ENCODE measurements at places on chromosomes 13 and 19.

- DNase-seq, result peak; percentile 75
Measured at GRCh38 chr13:80048802-80049201, 292.1 kb downstream of the SPRY2 start.

DNA sequence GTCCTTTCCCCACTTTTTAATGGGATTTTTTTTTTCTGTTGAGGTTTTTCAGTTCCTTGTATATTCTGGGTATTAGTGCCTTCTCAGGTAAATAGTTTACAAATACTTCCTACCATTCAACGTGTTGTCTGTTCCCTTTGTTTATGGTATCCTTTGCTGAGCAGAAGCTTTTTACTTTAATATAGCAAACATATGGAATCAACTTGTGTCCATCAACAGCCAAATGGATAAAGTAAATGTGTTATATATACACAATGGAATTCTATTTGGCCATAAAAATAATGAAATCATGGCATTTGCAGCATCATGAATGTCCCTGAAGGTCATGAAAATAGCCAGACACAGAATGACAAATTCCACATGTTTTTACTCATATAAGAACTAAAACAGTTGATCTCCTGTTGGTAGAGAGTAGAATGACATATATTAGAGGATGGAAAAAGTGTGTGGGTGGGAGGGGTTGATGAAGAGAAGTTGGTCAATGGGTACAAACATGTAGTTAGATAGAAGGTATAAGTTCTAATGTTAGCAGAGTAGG, 500.8 kb downstream of the SLITRK6 start:
- DNase-seq, result no peak

GRCh38 chr13:99978799-99979452, 2.7 kb upstream of the ZIC2 start:
- no peak for DNase-seq

- DNase-seq, result peak; percentile 10
Measured at GRCh38 chr19:46713781-46714443, 3.0 kb downstream of the PRKD2 start.

DNA sequence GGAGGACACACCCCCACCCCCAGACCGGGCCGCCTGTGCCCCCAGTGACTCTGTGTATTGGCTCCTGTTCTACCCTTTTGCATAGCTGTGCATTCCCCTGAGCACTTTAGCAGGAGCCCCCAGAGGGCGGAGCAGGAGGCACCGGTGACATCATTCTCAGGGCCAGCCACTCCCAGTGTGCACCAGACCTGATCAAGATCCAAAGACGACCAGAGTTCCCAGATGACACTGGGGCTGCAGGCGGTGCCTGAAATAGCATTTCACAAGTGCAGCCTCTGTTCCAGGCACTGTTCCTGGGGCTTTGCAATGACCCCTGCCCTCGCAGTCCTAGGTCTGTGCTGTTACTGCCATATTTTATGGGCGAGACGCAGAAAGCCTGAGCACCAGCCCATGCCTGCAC, 14.5 kb upstream of the PTPRS start:
- no peak for DNase-seq

DNA sequence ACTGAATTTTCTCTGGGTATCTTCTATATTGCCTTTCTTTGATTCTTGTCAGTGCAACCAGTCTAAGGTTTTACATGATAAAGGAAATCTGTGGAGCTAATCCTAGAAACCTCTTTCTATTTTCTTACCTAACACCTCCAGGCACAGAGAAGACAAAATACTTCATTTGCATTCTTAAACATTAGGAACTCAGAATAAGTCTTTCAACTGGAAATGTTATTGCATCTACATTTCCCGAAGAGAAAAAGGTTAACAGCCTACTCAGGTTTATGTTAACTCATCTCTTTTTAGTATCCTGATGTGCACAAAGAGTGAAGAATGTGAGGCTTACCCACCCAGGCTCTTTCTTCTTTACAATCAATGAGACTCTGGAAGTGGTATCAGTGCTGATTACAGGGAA, 106.7 kb downstream of the PCCA start:
- no peak for DNase-seq

DNA sequence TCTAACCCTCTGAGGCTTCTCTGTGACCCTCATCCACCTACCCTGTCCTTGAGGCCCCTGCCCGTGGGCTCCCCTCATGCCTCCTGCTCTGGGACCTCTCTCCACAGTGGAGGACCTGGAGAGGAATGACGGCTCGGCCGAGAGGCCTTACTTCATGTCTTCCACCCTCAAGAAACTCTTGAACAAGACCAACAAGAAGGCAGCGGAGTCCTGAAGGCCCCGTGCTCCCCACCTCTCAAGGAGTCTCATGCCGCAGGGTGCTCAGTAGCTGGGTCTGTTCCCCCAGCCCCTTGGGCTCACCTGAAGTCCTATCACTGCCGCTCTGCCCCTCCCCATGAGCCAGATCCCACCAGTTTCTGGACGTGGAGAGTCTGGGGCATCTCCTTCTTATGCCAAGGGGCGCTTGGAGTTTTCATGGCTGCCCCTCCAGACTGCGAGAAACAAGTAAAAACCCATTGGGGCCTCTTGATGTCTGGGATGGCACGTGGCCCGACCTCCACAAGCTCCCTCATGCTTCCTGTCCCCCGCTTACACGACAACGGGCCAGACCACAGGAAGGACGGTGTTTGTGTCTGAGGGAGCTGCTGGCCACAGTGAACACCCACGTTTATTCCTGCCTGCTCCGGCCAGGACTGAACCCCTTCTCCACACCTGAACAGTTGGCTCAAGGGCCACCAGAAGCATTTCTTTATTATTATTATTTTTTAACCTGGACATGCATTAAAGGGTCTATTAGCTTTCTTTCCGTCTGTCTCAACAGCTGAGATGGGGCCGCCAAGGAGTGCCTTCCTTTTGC, 10.8 kb upstream of the ILF3 start:
- DNase-seq, result no peak

DNA sequence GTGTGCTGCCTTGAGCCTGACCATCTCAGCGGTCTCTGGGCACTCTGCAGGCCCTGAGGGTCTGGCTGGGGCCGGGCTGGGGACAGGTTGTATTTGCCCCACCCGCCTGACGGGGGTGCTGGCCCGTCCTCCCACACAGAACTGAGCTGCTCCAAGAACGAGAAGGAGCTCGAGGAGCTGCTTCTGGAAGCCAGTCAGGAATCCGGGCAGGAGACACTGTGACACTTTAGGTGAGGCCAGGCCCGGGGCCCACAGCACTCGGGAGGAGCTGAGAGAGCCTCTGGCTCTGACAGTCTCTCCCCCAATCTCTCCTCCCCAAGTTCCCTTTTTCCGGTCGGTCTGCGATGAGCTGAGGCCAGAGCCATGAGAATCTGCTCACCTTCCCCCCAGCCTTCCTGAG, 14.5 kb downstream of the NKPD1 start:
- no peak for DNase-seq

GRCh38 chr13:75610466-75610865, 25.7 kb upstream of the LMO7 start:
- DNase-seq, result no peak

GRCh38 chr19:31459430-31459829, 110.2 kb upstream of the TSHZ3 start:
- DNase-seq, result no peak

- no peak for DNase-seq
Measured at GRCh38 chr13:98480915-98481877, 95.7 kb downstream of the STK24 start.

DNA sequence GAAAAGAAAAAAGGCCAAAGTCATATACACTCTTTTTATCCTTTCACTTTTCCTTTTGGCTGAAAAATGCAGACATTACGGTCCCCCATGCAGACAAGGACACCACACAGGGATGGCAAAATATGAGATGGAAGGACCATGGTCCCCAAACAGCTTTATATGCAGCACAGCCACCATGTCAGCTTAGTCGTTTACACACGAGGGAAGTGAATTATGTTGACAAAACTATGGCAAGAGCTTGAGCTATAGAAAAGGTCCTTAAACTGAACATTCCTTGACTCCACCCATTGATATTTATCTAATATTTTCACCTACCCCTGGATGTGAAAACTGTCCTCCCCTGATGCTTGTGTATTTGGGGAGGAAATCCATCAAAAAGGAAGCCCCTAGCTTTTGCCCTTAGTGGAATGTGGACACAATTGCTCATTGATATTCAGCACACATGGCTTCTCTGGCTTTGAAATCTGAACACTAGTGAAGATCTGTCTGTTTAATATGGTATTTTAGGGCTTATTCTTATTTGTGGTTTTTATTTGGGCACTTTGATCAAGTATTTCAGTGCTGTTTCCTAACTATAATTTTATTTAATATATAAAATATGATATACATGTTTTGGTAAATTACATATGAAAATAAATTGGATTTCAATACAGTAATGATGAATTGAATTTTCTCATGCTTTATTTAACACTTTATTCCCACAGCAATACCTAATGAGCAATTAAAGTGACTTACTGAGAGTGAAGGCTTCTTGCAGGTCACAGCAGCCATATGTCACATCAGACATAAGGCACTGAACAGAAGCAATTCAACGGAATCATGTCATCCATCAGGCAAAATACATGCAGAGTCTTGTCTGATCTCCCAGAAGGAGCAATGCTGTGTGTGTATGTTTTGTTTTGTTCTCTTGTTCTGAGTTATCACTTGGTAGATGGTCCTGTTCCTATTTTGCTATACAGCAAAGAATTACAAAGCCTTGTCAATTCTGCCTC, 6.8 kb upstream of the GTF2F2 start:
- DNase-seq, result no peak

DNA sequence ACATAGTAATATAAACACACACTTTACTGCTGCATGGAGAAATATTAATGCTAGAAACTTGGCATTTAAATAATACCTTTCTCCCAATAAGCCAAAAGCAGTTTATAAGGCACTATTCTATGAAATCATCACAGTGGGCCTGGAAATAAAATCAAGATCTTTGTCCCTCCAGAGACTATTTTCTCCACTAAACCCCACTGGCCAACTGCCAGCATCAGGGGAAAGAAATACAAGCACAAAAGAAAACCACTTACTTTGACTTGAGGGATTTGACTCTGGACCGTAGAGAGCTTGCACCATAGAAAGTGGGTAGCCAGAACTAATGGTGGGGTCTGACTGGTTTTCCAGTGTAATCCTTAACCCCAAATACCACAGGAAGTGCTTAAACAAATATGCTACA, 71.9 kb downstream of the DCLK1 start:
- no peak for DNase-seq

GRCh38 chr19:4744451-4745174, 21.0 kb upstream of the DPP9 start:
- no peak for DNase-seq

DNA sequence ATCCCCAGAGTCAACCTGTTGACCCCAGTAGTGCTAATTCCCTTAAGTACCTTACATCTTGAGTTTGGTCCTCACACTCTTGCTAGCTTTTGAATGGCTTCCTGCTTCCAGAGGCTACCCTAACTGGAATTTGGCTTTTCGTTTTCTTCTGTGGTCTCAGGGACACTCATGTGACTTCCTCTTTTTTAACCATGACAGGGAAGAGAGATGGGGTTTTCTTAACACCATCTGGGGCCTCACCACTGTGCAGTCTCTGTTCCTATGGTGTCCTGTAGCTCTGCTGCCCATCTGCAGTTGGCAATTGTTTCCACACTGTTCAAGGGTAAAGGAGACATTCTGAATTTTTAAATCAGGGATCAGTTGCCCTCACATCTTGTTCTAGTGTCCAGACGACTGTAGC, 66.7 kb downstream of the SLC10A2 start:
- DNase-seq, result no peak

GRCh38 chr19:1151917-1152587, 22.0 kb downstream of the SBNO2 start:
- no peak for DNase-seq

- no peak for DNase-seq
Measured at GRCh38 chr13:106507560-106508274, 27.7 kb downstream of the EFNB2 start.

- no peak for DNase-seq
Measured at GRCh38 chr13:114272977-114273376, 8.4 kb upstream of the UPF3A start.

DNA sequence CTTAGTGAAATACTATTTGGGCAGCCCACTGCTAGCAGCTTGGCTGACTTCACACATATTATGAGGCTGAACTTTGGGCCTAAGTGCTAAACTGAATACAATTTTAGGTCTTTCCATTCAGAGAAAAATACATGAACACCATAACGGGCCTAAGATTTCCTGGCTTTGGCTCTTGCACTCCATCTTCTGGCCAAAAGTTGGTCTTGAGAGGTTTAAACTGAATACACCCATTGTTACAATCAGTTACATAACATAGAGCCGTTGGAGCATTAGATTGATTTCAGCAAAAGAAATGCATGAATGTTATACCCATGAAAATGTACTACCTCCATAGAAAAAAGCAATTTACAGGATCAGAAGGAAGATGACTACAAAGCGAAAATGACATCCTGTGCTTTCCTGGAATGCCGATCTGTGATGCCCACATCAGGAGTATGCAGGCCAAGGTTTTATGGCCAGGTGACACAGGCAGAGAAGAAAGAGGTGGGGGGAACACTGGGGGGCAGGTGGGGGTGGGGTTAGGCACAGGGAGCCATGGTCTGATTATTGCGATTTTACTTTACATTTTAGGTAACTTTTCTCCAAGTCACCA, 11.1 kb upstream of the SHISA2 start:
- no peak for DNase-seq

DNA sequence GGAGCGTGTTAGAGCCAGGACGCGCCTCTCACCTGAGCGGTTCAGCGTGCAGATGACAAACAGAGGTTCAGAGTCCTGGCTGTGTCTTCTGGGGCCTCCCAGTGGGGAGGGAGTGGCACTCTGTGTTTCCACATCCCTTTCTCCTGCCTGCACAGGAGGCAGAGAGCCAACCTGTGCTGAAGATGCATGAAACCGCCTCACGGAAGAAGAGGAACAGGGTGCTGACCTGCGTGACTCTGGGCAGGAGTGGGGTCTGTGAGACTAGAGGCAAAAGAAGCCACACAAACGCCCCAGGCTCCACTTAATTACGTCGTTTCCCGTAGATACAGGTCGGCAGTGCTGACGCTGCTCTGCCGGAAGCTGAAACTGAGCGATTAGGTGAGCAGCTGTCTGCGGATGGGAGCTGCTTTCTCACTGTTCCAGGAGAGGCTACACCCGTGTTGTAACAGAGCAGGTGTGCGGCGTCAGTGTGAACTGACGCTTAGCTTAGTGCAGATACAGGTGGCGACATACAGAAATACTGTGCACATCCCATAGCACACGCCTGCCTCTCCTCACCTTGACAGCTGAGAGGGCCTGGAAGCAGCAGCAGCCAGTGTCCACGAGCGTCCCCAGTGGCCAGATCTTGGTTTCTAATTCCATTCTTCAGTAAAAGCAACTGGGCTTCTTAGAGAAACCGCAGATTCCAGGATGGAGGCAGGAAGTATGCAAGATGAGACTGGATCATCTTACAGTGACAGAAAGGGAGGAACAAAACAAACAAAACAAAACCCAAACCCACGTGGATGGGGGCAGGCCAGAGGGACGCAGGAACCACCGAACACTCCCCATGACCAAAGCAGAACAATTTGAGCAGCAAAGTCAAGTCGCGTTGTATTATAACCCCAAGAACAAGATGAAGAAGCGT, 37.7 kb upstream of the MCF2L start:
- peak; percentile 35 for DNase-seq

GRCh38 chr19:49119411-49120324, at the start of gene PPFIA3:
Gene PPFIA3 (plus strand): TSS chr19:49119544. CDS start chr19:49127874, 8,330 bp downstream.
- no peak for DNase-seq

All from NCI-H1436 treated with DMSO at 0.1 percent for 48 hours (cell line).